ENCODE measurements at places on chromosomes 12 and 14.
A peak's percentile ranks its signal among the peaks of the same experiment; 100 is the strongest.

- no peak for DNase-seq
Measured at GRCh38 chr14:77011245-77011644, 17.3 kb downstream of the IRF2BPL start.

DNA sequence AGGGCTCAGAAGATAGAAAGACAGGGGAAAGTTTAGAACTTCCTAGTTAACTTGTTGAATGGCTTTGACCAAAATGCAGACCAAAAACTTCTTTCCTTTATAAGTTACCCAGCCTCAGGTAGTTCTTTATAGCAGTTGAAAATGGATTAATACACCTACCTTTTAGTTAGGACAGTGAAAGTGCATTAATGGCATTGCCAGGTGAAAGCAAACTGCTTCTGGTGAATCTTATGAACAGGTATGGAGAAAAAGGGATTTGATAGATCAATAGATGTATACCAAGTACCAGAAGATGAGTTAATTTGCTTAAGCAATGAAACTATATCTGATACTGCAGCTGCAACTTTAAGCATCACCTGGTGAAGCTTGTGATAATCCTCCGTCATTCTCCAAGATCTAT is 14.2 kb upstream of the STYK1 start:
- DNase-seq = no peak

- no peak for DNase-seq
Measured at GRCh38 chr14:75426332-75427125, 1.3 kb upstream of the JDP2 start.

DNA sequence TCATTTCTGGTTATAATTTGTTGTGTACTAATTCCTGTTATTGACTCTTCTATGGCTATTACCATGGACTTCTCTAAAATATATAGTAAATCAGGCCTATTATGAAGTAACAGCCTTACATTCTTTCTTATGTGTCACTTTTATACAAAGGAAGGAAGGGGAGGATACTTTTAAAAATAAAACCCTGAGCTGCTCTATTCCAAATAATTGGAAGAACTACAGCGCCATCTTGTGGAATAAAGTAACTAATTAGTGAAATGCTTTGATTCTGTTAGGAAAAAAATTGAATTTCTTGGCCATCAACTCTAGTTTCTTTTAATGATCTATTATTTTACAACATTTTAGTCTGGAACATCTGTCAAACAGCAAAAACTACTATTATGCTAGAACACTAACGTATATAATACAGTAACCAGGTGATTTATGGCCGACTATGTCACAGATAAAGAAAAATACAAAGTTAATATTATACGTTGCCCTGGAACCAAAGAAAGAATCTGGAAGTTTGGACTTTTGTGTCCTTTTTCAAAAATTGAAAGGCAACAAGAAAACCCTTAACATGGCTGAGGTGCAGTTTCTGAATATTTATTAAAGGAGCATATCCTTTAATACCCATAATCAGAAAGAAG is 55.0 kb upstream of the NELL2 start:
- peak; percentile 17 for DNase-seq

GRCh38 chr14:65403231-65403630 is 9.3 kb upstream of the FUT8 start:
- DNase-seq = no peak
